Activated T-helper 9 cell treated with anti-CD3 and anti-CD28 coated beads, Interleukin-2, amount 50 U/mL, for 16 hours (primary cell): ENCODE measurements at places on chromosomes 4 and X.
A peak's percentile ranks its signal among the peaks of the same experiment; 100 is the strongest.

DNA sequence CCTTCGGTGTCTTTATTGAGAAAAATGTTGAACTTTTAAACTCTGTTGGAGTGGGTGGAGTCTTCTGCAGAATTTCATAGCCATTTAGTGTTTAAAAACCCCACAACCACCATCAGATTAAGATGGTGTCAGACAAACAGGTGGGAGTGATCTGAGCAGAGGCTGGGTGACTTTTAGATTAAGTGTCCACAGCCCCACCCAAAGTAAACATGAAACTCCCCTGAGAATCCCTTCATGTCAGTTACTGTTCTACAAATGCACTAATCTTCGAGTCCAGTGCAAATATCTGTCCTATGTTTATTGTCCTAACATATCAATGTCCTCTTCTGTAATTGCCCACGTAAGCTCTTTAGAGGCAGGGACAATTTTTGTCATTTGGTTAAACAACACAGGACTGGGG, 175.6 kb upstream of the RBPJ start:
- no peak for DNase-seq

DNA sequence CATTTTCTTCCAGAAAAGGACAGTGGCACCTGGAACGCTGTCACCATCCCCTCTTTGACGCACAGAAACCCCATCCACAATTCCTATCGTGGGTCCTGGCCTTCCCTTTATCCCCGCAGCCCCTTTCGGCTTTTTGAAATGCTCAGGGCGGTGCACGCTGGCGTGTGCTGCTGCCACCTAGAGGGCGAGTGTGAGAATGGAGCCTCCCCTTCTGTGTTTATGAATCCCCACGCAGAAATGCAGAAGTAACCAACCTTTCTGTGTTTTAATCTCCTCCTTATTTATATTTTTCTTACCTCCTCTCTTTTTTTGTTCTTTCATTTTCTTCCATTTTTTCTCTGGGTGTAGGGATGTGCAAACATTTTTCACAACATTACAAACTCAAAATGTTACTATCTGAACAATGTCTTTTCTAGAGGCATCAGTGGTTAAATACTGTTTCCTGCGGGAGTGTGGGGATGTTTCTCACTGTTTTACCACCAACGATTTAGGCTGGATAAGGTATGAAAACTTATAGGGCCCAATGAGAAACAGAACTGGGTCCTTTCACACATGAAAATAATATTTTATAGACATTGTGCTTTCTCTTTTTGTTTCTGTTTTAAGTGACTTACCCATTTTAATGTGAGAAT, 50.0 kb downstream of the TMA16 start:
- peak; percentile 36 for DNase-seq

GRCh38 chr4:16513876-16514275, 287.6 kb upstream of the TAPT1 start:
- DNase-seq: no peak

DNA sequence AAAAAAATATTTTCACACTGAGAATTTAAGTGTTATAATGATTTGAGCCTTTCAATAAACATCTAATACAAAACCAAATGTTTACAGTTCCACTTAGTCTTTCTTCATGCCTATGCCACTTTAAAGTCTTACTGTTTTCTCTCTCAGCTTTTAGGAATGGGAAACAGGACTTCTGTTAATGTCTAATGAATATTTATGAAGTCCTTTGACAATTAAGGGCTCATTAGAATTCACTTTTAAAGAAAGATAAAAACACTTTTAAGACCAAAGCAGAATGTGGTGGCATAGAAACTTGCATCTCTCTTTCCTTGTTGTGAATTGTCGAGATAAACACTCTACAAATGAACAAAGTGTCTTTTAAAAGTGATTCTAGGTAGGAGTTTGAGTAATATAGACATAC, 315.9 kb downstream of the BMPR1B start:
- no peak for DNase-seq

GRCh38 chr4:30696191-30696590, 24.0 kb upstream of the PCDH7 start:
- no peak for DNase-seq

DNA sequence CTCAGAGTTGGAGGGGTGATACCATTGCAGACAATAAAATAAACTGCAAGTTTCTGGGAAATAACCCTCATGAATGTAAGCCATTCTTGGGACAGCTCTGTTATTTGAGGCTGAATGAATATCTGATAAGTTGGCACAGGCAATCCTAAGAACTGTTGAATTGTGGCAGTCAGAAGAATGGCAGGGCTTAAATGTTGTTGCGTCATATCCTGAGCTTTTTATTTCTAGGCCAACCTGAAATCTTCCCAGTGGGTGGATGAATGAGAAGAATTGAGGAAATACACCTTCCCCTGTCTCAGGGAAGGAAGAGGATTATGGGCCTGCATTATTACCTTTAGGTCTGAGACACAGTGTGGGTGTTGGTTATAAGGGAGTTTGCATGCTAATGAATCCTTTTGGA, 64.4 kb upstream of the C4orf54 start:
- DNase-seq: no peak

GRCh38 chr4:38560768-38561558, 103.0 kb upstream of the KLF3 start:
- no peak for DNase-seq

GRCh38 chr4:8391972-8392371, 48.6 kb downstream of the ACOX3 start:
- DNase-seq: no peak

- no peak for DNase-seq
Observed at GRCh38 chrX:19627081-19627480, 111.8 kb upstream of the MAP3K15 start.

GRCh38 chrX:135324463-135324862, 15.2 kb downstream of the ETDC start:
- DNase-seq: no peak

DNA sequence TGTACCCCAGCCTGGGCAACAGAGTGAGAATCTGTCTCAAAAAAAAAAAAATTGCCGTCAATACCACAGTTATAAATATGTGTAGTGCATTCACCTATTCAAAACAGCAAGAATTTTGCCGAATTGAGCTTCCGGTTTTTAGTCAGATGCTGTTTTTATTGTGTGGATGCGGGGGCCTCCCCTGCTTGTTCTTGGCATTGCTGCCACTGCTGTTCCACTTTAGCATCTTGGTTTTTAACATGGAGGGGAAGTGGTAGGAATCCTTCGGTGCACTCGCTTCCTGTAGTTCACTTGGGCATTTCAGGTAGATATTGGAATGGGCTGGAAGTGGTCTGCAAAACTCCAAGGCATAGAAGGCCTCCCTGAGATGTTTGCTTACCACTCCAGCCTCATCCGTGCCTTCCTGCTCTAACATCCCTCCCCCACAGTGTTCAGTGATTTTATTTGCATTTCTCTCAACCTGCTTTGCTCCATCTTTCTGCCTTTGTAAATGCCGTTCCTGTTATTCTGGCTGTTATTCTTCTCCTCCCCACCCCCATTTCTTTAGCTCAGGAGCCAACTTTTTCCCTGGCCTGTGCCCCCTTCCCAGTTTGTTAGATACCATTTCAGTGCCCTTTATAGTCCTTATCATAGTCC, 25.5 kb downstream of the MOB1B start:
- DNase-seq: no peak

- no peak for DNase-seq
Observed at GRCh38 chr4:109319156-109319555, 16.7 kb upstream of the COL25A1 start.
